ENCODE measurements at places on chromosomes 6 and 20.

DNA sequence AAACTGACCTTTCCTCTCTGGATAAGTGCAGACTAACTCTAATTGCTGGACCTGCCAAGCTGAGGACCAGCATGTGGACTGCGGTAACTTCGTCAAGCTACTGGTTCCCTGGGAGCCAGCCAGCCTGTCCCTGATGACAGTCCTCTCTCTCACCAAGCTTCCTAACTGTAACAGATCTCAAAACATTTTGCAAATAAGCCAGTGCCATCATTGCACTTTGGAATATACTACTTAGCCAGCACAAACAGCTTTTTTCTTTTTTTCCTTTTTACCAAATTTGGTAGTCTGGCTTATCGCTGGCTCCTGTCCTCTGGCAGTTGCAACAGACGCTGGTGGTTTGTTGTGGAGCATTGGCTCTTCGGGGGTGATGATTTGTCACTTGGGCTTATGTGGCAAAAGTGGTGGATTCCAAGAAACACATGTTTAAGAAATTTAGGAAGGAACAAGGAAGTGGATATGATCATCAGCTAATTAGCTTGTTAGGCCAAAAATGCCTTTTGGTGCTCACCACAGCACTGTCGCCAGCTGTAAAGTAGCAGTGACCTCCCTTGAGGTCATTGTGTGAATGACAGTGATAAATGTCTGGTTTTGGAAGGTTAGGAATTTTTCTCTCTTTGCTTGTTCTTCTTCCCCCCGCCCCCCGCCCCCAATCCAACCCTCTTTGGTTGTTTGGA, 171.7 kb downstream of the CLIC5 start:
- DNase-seq = no peak

DNA sequence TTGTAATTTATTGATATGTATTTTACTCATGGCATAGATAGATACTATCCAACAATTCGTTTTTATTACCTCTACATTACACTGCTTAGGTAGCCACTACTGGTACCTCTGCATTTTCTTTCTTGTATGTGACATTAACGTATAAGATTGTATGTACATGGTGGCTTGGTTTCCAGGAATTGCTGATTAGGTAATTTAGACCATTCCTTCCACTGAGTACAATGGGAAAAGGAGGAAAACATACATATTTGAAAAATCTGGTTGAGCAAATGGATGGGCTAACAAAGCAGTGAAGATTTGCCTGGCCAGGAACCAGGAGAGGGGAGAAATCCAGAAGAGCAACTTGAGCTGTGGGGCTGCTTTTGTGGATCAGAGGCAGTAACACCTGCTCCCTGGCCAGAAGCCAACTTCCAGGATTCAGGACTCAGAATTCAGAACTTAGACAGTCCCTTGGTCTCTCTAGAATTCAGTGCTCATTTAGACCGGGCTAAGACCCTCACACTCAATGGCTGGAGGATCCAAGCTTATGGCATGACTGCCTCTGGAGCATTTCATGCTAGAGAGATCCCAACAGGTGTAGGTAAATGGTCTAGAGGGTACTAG, 17.9 kb upstream of the MICB start:
- no peak for DNase-seq

GRCh38 chr6:105793130-105793529, 293.0 kb upstream of the PRDM1 start:
- DNase-seq = no peak

- DNase-seq = no peak
These were observed 327.1 kb downstream of the ARHGAP18 start for GRCh38 chr6:129382916-129383315.

DNA sequence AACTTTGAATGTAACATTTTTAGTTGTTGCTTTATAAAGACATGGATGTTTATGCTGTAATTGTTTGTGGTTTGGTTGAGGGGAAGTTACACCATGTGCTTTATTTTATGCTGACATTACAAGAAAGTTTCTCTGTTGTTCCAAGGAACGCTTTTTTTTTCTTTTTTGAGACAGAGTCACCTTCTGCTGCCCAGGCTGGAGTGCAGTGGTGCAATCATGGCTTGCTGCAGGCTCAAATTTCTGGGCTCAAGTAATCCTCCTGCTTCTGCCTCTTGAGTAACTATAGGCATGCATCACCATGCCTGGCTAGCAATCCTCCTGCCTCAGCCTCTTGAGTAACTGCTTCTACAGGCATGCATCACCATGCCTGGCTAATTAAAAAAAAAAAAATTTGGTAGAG, 21.0 kb upstream of the IFNGR1 start:
- DNase-seq = no peak

DNA sequence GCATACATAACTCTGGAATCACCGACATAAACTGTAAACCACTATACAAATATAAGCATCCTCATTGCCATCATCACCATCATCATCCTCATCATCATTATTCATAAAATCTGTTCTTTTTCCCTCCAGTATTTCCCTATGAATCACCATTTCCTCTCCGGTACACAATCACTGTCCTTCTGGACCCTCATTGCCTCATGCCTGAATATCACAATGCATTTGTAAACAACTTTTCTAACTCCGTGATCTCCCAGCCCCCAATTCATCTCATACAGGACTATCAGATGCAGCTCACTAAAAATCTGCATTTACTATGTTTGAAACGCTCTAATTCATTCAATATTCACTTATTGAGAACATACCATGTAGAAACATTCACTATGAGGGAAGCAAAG, 339.7 kb downstream of the TBC1D32 start:
- DNase-seq = no peak

- DNase-seq = no peak
These were observed 14.2 kb downstream of the SEC63 start for GRCh38 chr6:107943626-107944439.

DNA sequence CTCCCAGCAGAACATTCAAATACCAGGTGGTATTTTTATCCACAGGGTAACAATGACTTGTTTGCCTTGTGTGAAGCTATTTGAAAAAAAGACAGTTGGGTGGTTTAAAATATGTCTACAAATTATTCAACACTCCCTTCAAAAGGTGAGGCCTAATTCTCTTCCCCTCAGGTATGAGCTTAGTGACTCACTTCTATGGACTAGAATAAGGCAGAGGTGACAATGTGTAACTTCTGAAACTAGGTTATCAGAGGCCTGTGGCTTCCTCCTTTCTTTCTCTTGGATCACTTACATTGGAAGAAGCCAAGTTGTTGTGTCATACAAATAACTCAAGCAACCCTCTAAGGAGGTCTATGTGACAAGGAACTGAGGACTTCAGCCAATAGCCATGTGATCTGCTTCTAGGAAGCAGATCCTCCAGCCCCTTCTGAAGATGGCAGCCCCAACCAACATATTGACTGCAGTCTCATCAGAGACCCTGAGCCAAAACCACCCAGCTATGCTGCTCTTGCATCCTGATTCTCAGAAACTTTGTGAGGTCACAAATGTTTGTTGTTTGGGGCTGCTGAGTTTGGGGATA, 102.6 kb downstream of the SNAP25 start:
- DNase-seq = no peak

DNA sequence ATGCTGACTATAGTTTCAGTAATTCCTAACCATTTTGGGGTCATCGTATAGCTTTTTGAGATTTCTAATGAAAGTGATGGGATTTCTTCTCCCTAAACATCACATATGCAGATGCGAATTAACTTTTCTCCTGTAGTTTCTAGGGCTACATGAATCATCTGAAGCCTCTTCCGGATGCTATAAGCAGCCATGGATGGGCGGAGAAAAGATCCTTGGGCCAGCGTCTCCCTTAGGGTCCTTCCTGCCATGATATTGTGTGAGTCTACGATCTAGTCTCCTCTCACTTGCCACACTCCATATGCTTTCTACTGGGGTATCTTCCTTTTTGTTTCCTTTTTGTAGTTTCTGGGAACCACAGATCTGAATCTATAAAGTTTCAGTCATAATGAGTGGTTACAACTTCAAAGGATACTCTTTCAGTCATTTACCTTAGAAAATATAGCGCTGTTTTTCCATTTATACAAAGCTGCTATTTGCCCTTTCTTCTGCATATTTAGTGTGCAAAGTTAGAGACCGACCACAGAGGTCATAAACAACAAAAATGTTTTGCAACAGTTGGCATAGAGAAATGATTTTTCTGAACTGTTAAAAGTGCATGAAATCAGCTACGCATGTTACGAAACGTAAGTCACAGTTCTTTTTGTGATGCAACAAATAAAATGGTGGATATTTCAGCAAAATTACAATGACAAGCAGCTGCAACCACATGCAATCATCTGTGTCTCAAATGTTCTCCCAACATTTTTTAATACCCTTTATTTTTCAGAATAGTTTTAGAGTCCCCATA, 396.2 kb upstream of the SLC35B3 start:
- DNase-seq = no peak

Data from stimulated activated CD4-positive, alpha-beta T cell treated with anti-CD3 and anti-CD28 coated beads, Interleukin-1b, Interleukin-23, amount 100 ng/mL, for 24 hours (primary cell).